ENCODE measurements at places on chromosomes 1 and 21.

- no peak for DNase-seq
These were observed 7.7 kb upstream of the SDC3 start for GRCh38 chr1:30916296-30916695.

DNA sequence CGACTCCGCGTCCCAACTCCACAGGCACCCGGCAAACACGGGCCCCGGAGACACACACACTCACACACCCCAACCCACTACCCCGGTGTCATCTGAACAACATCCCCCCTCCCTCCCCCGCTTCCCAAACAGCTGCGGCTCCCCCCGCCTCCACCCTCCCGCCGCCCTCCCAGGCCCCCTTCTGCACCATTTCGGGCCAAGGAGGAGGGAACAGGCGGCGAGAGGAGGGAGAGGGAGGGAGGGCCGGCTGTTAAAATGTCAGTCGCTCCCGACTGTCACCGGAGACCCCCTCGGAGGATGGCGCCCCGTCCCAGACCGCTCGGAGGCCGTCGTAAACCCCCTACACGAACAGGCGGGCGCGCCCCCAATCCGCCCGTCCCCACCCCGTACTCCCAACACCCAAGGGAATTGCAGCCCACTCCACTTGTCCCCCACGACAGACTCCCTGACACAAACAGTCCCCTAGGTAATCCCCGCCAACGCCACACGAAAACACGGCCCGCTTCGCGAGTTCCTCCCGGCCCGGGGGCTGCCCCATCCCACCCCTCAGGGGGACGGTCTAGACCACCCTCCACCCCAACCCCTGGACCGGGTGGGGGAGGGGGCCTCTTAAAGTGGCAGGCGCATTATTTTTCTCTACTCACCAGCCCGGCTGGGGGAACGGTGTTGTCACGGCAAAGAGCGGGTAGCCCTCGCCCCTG is 583 bp downstream of the MEF2D start:
- DNase-seq: peak; percentile 82

GRCh38 chr1:77271852-77272580 is 9.8 kb upstream of the AK5 start:
- no peak for DNase-seq

GRCh38 chr1:38818175-38818976 is 41.2 kb downstream of the RRAGC start:
- DNase-seq: peak; percentile 74

DNA sequence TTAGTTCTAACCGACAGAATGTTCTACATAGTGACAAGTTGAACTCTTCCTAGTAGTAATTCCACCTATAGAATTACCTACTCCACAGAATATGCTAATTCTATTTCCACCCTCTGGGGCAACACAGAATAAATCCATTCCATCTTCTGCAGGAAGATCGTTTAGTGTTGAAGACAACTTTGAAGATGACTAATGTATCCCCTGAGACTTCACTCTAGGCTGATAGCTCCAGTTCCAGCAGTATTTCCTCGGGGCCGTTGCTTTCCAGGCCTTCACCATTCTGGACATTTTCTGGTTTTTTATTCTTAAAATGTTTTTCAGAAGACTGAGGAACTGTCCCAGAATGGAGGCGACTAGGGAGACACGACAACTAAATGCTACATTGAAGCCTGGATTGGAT is 61.0 kb upstream of the CSF1 start:
- no peak for DNase-seq

DNA sequence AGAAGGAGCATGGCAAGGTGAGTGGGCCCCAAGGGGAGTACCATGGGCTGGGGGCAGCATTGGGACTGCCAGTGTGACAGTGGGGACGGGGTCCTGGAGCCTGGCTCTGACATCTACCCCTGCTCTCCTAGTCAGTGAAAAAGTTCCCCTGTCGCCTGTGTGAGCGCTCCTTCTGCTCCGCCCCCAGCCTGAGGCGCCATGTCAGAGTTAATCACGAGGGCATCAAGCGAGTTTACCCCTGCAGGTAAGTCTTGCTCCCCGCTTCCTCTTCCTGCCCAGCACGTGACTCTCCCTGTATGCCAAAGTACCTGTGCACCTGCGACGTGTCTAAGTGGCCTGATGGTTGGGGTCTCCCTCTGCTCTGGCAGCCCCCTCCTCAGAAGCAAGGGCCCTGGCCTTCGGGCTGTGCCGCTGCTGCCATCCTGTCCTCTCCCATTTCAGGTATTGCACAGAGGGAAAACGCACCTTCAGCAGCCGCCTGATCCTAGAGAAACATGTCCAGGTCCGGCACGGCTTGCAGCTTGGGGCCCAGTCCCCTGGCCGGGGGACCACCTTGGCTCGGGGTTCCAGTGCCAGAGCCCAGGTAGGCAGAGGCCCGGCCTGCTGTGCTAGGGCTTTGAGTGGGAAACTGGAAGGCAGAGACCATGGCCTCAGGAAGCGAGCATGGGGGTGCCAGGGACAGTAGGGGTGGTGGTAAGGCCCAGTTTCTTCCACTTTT is 8.1 kb downstream of the ZNF687 start:
- no peak for DNase-seq

- DNase-seq: no peak
These were observed 45.2 kb downstream of the EDN2 start for GRCh38 chr1:41439234-41439633.

GRCh38 chr21:15140321-15141019 is 75.7 kb upstream of the NRIP1 start:
- peak; percentile 74 for DNase-seq

DNA sequence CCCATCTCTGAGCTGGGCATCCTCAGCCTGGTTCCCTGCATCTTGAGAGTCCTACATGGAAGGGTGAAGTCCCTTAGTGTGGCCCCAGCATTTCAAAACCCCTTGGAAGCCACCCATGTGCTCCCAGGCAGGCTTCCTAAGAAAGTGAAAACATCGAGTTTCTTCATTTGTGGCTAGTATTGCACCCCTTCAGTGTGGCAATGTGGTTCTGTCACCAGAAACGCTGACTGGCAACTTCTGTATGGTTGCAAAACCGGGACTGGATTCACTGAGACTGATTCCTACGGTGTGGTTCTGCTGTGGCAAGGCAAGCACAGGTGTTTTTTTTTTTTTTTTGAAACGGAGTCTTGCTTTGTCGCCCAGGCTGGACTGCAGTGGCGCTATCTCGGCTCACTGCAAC is 9.0 kb upstream of the IFNGR2 start:
- no peak for DNase-seq

DNA sequence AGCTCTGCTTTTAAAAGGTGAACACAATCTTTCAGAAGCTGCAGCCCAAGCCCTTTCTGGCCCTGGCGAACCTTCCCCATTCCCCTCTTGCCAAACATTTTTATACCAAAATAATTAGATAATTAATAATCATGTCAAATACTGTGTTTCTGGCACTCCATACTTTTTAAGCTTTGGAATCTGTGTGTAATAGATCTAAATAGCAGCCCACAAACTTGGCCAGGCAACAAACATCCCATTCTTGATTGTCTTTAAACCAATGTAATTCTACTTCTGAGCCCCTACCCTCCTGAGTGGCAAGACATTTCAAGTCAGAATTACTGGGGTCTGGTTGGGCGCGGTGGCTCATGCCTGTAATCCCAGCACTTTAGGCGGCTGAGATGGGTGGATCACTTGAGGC is 137.7 kb downstream of the NAV1 start:
- peak; percentile 56 for DNase-seq

DNA sequence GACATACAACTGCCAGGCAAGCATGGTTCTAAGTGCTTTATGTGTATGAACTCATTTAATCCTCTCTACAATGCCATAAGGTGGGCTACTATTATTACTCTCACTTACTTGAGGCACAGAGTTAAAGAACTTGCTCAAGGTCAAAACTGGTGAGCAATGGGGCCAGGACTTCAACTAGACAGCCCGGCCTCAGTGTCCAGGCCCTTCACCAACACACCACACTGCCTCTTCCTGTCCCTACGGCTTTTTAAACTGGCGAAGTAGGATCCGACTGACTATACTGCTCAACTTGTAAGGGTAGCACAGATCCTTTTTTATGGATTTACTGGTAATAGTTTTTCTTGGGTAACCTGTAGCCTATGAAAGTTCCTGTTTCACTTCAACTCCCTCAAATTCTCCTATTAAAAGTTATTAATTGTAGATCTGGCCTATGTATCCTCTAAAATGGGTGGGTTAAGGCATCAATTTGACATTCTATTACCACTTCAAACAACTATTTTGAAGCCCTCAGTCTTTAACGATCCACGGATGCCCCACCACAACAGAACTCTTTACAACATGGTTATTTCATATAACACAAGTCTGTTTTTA is 4.3 kb downstream of the ERRFI1 start:
- no peak for DNase-seq

DNA sequence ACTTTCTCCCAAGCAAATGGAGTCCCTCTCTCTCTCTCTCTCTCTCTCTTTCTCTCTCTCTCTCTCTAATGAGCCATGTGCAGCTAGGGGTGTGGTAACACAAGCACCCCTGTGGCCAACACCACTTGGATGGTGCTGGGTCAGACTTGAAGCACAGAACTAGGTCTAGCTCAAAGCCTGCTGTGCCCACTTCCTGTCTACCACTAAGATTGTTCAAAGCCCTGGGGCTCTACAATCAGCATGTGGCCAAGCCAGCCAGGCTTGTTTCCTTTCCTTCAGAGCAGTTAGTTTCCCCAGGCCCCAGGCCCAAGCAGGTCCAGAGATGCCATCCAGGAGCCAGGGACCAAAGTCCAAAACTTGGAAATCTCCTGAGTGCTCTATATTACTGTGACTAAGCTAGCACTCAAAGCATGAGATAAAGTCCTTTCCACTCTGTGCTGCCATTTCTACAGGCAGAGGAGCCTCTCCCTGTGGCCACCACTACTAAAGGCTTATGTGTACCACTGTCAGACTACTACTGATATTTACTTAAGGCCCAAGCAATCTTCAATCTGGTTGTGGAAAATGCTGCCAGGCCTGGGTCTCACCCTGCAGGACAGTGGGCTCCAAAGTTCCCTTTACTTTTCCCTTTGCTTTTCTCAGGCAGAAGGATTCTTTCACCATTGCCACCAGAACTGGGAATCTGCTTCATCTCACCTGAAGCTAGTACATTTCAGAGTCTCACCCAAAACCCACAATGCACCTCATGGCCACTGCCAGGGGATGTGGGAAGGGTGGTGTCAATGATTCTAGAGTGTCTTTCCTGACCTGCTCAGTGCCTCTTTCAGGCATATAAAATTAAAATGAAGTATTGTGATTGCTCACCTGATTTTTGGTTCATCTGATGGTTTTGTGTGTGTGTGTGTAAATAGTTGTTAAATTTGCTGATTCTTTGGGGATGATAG is 999.5 kb downstream of the NCAM2 start:
- DNase-seq: no peak

DNA sequence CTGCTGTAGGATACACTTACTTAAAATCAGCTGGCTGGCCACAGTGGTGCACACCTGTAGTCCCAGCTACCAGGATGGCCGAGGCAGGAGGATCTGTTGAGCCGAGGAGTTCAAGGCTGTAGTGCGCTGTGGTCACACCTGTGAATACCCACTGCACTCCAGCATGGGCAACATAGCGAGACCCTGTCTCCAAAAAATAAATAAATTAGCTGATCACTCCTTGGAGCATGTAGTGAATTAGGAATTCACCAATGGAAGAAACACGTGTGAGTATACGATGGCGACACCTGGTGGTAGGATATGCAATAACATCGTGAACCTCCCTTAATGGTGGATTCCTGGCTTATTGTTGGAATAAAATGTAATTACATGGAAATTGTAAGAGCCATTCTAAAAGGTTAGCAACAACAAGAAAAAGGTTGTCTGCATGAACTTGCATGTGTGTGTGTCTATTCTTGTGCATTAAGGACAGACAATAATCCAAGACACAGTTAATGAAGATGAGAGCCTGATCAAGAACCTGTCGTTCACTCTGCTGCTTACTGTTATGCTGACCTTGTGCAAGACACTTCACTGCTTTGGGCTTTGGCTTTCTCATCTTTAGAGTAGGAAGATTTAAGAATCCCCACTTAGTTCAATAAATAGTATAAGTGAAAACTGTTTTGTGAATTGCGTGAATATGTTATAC is 38.6 kb upstream of the COX20 start:
- peak; percentile 84 for DNase-seq

DNA sequence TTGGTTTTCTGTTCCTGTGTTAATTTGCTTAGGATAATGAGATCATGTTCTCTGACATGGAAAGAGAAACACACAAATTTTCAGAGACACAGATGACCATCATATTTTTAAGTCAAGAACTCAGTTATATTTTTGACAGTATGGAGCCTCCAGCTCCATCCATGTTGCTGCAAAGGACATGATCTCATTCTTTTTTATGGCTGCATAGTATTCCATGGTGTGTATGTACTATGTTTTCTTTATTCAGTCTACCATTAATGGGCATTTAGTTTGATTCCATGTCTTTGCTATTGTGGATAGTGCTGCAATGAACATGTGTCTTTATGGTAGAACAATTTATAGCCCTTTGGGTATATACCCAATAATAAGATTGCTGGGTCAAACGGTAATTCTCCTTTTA is 47.0 kb downstream of the DDR2 start:
- no peak for DNase-seq

- DNase-seq: peak; percentile 19
These were observed 489 bp downstream of the ACOT11 start for GRCh38 chr1:54548389-54549044.

- DNase-seq: no peak
These were observed 36.8 kb downstream of the CLCA1 start for GRCh38 chr1:86505564-86505902.

GRCh38 chr1:160428655-160429054 is 28.3 kb downstream of the VANGL2 start:
- DNase-seq: peak; percentile 62

- DNase-seq: no peak
These were observed 201.6 kb downstream of the PRDM2 start for GRCh38 chr1:13901597-13901996.

- no peak for DNase-seq
These were observed 316.8 kb downstream of the TTLL7 start for GRCh38 chr1:83682132-83682531.

GRCh38 chr1:157360023-157360390 is 192.3 kb downstream of the FCRL5 start:
- DNase-seq: no peak

- DNase-seq: no peak
These were observed 41.4 kb downstream of the MSH4 start for GRCh38 chr1:75838079-75838478.

GRCh38 chr1:33097137-33097611 is 16.2 kb downstream of the AZIN2 start:
- DNase-seq: no peak

- DNase-seq: peak; percentile 24
These were observed 227.3 kb downstream of the DYRK1A start for GRCh38 chr21:37593740-37594471.

DNA sequence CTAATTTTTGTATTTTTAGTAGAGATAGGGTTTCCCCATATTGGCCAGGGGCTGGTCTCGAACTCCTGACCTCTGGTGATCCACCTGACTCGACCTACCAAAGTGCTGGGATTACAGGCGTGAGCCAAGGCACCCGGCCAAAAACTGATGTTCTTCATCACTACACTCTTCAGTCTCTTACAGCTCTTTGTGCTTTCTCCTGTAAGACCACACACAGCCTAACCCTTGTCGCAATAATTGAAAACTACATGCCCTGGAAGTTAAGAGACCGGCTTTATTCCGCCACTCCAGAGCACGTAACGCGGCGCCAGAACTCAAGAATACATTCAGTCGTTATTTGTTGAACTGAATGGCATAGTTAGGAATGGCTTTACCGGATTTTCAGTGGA is 552 bp downstream of the GPATCH4 start:
- peak; percentile 28 for DNase-seq

GRCh38 chr21:34795548-34796180 is 126.9 kb downstream of the CLIC6 start:
- no peak for DNase-seq

Data from lung (tissue), 17 donors.